Activated CD8-positive, alpha-beta T cell treated with anti-CD3 and anti-CD28 coated beads, Interleukin-2, amount 10 ng/mL, durations not matched to agents 7 days and 5 days (primary cell): ENCODE measurements at places on chromosomes 5 and 9. TPM values are rescaled to one million over a fixed set of nuclear protein-coding genes. Genes with fewer than 3 reads are reported as not detected.

DNA sequence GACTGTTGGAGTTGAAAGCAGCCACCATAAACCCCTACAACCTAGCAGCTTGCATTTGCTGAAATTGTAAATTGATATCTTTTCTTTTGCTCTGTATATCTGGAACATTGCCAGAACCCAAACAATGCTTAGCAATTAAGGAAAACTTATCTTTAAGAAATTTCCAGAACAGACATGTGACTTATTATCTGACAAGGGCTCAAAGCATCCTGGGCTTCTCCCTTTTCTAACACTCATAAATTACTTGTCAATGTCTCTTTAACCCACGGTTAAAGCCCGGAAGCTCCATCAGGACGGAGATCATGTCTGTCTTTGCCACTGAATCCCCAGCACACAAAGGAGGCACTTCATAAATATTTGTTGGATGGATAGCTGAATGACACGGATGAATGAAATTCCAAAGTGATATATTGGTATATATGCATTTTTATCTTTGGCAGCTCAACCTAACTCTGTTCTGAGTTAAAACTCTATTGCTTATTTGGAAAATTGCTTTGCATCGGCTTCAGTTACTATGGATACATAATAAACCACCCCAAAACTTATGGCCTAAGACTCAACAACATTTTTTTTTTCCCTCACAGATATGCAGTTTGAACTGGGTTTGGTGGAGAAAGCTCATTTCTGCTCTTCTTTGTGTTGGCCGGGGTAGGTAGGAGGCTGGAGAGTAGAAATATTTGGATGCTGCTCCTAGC, 103.1 kb upstream of the CLINT1 start:
- peaks cover 8% of the 10 kb centered on the region for H3K27me3 ChIP-seq
- no peak for DNase-seq
- no peak overlapping the region for H3K27ac ChIP-seq
- H3K4me3 ChIP-seq: no peak overlapping the region
- H3K4me1 ChIP-seq: no peaks in the 10 kb centered on the region

- H3K4me3 ChIP-seq: no peak overlapping the region
- H3K27me3 ChIP-seq: no peaks in the 10 kb centered on the region
- no peaks in the 10 kb centered on the region for H3K4me1 ChIP-seq
- no peaks in the 10 kb centered on the region for H3K36me3 ChIP-seq
These were observed 81.2 kb upstream of the NAA35 start for GRCh38 chr9:85859765-85860164.

- no peaks in the 10 kb centered on the region for H3K4me1 ChIP-seq
- no peaks in the 10 kb centered on the region for H3K36me3 ChIP-seq
- peaks cover 4% of the 10 kb centered on the region for H3K27me3 ChIP-seq
- H3K27ac ChIP-seq: no peak overlapping the region
These were observed 135.1 kb downstream of the CSNK1G3 start for GRCh38 chr5:123647066-123647465.

- peaks cover 5% of the 10 kb centered on the region for H3K27me3 ChIP-seq
- no peak for DNase-seq
- no peak overlapping the region for H3K4me3 ChIP-seq
- H3K4me1 ChIP-seq: peaks cover 1% of the 10 kb centered on the region
- no peaks in the 10 kb centered on the region for H3K36me3 ChIP-seq
These were observed 37.5 kb downstream of the GSN start for GRCh38 chr9:121305269-121305994.

DNA sequence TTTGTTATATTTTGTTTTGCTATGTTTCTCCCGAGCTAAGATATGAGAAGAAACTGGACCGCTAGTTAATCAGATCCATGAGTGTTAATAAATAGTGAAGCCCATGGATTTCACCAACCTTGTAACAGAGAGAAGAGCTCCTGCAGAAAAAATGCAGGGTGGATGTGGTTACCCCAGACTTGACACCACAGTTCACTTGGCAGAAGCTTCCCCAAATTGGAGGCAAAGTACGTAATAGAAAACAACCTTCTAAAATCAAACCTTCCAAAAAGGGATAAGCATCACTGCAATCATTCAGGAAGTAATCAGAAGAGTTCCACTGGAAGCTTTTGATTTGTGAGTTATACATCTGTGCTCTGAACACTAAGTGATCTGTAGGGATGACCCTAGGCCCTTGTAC, 267.5 kb downstream of the ACTL7B start:
- H3K4me3 ChIP-seq: no peak overlapping the region
- no peaks in the 10 kb centered on the region for H3K4me1 ChIP-seq
- no peak overlapping the region for H3K27ac ChIP-seq

DNA sequence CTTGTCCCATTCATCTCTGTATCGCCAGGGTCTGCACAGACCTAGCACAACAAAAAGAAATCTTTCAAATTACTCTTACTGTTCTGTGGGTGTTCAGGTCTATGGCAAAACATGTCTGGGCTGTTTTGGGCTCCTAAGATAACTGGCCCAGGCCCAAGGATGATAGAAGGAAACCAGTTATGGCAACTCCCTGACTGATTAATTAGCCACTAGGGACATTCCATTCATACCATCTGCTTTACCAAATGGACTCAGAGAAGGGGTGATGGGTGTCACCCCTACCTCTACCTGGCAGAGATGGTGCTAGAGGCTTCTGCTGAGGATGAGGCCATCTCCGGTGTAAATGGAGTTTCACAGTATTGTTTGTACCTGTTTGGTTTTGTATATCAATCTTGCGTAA, 1.9 kb downstream of the SLC31A2 start:
- peaks cover 36% of the 10 kb centered on the region for H3K4me1 ChIP-seq
- DNase-seq: no peak
- peak overlapping the region; percentile 24 for H3K4me3 ChIP-seq
- no peak overlapping the region for H3K27ac ChIP-seq
- H3K36me3 ChIP-seq: peaks cover 4% of the 10 kb centered on the region
- no peaks in the 10 kb centered on the region for H3K27me3 ChIP-seq

DNA sequence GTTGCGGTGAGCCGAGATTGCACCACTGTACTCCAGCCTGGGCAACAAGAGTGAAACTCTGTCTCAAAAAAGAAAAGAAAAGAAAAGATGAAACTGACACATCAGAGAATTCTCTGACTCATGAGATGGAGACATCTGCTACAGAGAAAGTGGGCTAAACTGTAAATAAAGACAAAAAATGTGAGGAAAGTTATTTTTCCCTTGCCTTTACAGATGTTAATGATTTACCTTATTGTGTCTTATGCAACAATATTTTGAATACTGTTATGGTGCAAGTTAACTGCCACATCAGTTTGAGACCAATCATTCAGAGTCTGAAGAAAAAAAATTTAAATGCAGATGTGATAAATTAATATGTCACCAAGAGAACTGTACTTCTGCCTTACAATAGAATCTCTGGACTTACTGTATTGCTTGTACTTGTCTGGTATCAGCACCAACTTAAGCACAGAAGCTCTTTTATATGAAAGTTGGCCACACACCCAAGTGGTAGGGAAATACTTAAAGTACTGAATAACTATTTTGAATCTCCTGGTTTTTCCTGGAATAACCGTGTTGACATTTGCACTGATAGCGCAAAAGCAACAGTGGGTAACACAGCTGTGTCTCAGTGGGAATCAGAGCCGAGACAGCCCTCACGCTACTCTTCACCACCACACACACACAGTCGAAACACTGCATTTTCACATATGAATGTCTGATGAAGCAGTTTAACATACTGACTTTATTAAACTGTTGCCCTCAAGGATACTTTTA, 169.9 kb downstream of the FANCC start:
- H3K27me3 ChIP-seq: no peaks in the 10 kb centered on the region
- no peak overlapping the region for H3K4me3 ChIP-seq
- H3K36me3 ChIP-seq: peaks cover 3% of the 10 kb centered on the region
- no peaks in the 10 kb centered on the region for H3K4me1 ChIP-seq
- no peak for DNase-seq
- no peak overlapping the region for H3K27ac ChIP-seq

DNA sequence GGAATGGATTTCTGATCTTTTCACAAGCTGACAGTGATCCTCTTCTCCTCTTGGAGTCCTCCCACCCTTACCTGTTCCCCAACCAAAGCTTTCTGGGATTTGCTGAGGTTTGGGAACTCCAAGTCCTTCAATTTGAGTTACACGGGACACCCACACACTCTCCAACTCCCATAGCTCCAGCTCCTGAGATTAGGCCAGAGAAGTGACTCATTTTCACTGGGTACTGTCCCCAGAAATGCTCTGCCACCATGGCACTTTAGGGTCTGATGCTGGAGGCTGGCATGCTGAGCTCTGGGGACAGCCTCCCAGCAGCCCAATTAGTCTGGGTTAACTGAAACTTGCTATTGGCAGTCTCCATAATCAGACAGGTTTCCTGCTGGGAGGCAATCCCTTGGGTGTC, 14.0 kb upstream of the HRCT1 start:
- H3K27ac ChIP-seq: no peak overlapping the region
- no peaks in the 10 kb centered on the region for H3K36me3 ChIP-seq
- DNase-seq: no peak
- H3K4me3 ChIP-seq: no peak overlapping the region
- no peaks in the 10 kb centered on the region for H3K4me1 ChIP-seq

- no peak overlapping the region for H3K27ac ChIP-seq
- no peak for DNase-seq
- no peaks in the 10 kb centered on the region for H3K27me3 ChIP-seq
- H3K36me3 ChIP-seq: peaks cover 14% of the 10 kb centered on the region
- H3K4me3 ChIP-seq: no peak overlapping the region
- H3K4me1 ChIP-seq: peaks cover 21% of the 10 kb centered on the region
These were observed 50.4 kb downstream of the POC5 start for GRCh38 chr5:75666801-75667200.

- DNase-seq: no peak
- H3K4me3 ChIP-seq: no peak overlapping the region
- H3K36me3 ChIP-seq: no peaks in the 10 kb centered on the region
- peaks cover 3% of the 10 kb centered on the region for H3K4me1 ChIP-seq
These were observed 762 bp downstream of the SNCAIP start for GRCh38 chr5:122312591-122313406.

DNA sequence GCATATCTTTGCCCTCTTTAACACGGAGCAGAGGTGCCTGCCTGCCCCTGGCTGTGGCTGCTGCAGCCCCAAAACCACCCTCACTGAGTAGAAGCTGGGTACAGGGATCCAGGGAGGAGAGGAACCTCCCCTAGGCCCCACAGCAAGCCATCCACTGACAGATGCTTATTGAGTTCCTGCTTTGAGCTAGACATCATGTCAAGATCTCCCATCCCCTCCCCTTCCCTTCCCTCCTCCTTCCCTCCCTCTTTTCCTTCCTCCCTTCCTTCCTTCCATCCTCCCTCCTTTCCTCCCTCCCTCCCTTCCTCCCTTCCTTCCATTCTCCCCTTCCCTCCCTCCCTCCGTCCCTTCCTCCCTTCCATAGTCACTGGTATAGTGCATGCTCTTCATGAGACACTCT, 29.3 kb downstream of the GOLGA2 start:
- peaks cover 25% of the 10 kb centered on the region for H3K4me1 ChIP-seq
- DNase-seq: no peak
- peaks cover 26% of the 10 kb centered on the region for H3K27me3 ChIP-seq
- no peaks in the 10 kb centered on the region for H3K36me3 ChIP-seq

GRCh38 chr9:20725675-20726074, 41.6 kb downstream of the FOCAD start:
- peaks cover 30% of the 10 kb centered on the region for H3K4me1 ChIP-seq
- H3K27me3 ChIP-seq: no peaks in the 10 kb centered on the region
- peaks cover 37% of the 10 kb centered on the region for H3K36me3 ChIP-seq
- H3K4me3 ChIP-seq: peak overlapping the region; percentile 36
- no peak overlapping the region for H3K27ac ChIP-seq
- DNase-seq: no peak

GRCh38 chr5:82100303-82101077, 128.7 kb downstream of the ATG10 start:
- H3K4me3 ChIP-seq: no peak overlapping the region
- no peaks in the 10 kb centered on the region for H3K27me3 ChIP-seq
- H3K27ac ChIP-seq: no peak overlapping the region
- H3K4me1 ChIP-seq: peaks cover 11% of the 10 kb centered on the region
- H3K36me3 ChIP-seq: no peaks in the 10 kb centered on the region

GRCh38 chr9:129206905-129207304, 28.8 kb upstream of the IER5L start:
- H3K4me1 ChIP-seq: peaks cover 41% of the 10 kb centered on the region
- H3K27me3 ChIP-seq: no peaks in the 10 kb centered on the region
- no peak overlapping the region for H3K4me3 ChIP-seq
- DNase-seq: no peak

DNA sequence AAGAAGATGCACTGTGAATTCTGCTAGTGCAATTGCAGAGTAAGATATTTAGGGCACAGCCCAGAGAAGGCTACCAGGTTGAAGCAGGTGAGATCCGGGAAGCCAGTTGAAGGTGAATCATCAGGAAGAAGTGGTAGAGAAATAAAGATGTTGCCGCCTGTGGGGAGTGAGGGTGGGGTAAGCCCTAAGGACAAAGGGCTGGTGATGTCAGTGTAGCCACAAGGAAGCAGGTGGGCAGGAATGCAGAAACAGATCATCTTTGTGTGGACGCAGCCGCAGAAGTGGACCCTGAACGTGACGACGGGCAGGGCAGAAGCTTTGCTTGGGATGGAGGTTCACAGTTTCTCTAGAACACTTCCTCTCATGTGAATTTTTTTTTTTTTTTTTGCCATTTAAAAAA, 164.2 kb downstream of the ACTL7B start:
- no peaks in the 10 kb centered on the region for H3K4me1 ChIP-seq
- H3K27ac ChIP-seq: no peak overlapping the region
- H3K36me3 ChIP-seq: no peaks in the 10 kb centered on the region
- no peaks in the 10 kb centered on the region for H3K27me3 ChIP-seq

DNA sequence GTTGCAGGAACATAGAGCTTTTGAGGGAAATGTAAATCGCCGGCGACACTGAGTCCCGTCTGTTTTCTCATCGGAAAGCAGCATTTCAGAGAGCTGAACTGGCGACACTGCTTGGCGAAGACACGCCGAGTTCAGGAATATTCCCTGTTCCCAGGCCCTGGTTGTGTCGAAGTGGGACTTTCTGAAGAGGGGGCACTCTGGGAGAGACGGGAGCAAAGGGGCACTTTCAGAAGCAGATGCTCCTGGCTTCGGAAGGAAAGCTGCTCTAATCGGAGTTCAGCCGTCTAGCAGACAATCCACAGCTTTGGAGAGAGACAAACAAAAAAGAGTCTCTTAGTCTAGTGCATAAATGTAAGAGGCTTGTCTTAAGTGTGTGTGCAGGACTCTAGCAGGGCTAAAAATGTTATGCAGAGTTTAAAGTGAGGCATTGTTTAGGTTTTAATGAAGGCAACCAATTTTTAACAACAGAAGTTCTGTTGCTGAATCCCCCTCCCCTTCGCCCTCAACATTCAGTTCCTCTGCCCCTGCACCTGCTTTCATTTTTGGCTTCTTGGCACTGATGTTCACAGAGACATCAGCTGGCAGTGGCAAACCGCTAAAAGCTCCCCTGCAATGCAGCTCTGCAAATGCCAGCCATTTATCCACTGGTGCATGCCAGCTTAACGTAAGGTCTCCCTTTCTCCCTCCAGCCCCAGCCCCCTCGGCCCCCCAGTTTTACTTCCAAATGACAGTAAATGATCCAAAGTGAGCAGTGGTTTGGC, 289.5 kb upstream of the MPDZ start:
- no peaks in the 10 kb centered on the region for H3K4me1 ChIP-seq
- H3K36me3 ChIP-seq: no peaks in the 10 kb centered on the region
- H3K27me3 ChIP-seq: peaks cover 3% of the 10 kb centered on the region

GRCh38 chr9:83140061-83140460, 77.1 kb upstream of the RASEF start:
- no peak overlapping the region for H3K27ac ChIP-seq
- no peaks in the 10 kb centered on the region for H3K36me3 ChIP-seq

The SLC35D2 gene
- total RNA-seq: 4.3 TPM

The DOCK2 gene
- total RNA-seq: 318 TPM

The SH3RF2 gene
- total RNA-seq: not detected

The MLANA gene
- not detected for total RNA-seq

The MCCC2 gene
- total RNA-seq: 41.2 TPM

The GFRA3 gene
- total RNA-seq: 0.16 TPM

The RNF14 gene
- 26.0 TPM for total RNA-seq

The RASEF gene
- total RNA-seq: not detected
